ENCODE measurements at places on chromosomes 5 and 9.

DNA sequence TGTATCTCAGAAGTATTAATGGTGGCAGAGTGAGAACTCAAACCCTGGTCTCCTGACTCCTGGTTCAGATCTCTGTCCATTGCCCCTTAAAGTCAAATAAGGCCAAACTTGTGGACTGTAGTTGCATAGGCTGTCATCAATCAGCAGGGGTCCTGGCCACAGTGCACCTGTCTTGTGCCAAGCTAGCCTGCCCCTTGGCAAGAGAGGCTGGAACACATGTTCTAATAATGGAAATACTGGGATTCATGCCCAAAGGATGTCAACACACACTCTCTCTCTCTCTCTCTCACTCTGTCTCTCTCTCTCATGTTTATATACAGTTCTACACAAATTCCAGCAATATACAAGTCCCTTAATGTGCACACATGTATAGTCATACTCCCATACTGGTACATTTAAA is 44.3 kb downstream of the GLRA1 start:
- no peak for DNase-seq

DNA sequence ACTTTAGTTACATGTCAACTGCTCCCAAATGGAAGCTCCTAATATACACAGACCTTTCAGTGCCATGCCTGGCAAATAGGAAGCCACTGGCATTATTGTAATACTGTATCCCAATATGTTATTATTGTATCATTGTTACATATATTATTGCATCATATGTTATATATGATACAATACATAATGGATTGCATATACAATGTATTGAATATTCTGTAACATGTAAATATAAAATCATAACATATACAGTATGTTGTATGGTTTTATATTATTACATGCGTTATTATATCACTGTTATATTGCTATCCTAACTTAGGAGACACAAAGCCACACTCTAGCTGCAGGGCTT is 38.5 kb downstream of the RAPGEF1 start:
- DNase-seq: no peak

- no peak for DNase-seq
Measured at GRCh38 chr9:136012651-136013050, 51.5 kb upstream of the UBAC1 start.

- no peak for DNase-seq
Measured at GRCh38 chr9:78712903-78713613, 416.1 kb downstream of the PSAT1 start.

DNA sequence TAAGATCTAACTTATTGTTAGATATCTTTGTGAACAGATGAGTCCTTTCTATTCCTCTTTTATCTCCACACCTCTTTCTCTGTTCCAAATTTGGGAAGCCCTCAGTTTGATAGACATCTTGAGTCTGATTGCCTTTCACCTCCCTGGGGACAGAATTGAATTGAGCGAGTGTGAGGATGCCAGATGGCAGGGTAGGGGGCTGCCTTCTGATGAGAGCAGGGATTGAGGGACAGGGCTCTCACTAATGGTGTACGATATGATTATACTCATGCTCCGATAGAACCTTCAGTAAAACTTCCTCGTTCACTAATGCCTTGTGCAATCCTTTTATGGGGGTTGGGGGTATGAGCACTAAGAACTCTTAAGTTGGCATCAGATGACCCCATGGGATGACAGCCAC is 172.1 kb upstream of the DAP start:
- no peak for DNase-seq

GRCh38 chr9:89678396-89679015 is 73.7 kb downstream of the GADD45G start:
- DNase-seq: no peak

DNA sequence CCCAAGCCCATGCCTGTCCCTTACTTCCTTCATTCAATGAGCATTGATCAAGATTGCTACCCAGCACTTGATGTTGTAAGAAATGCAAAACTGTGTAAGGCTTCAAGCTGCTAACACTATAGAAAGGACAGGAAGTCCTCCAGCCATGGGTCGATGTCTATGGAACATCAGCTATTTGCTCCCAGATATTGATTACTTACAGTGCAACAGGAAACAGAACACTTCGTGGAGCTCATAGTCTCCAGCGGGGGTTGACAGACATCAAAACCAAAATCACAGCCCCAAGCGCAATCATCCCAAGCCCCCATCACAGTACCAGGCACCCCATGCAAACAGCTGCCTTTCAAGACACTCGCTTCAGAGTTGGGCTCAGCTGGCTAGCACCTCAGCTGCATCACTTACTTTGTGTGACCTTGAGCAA is 26.8 kb upstream of the DUSP1 start:
- no peak for DNase-seq

DNA sequence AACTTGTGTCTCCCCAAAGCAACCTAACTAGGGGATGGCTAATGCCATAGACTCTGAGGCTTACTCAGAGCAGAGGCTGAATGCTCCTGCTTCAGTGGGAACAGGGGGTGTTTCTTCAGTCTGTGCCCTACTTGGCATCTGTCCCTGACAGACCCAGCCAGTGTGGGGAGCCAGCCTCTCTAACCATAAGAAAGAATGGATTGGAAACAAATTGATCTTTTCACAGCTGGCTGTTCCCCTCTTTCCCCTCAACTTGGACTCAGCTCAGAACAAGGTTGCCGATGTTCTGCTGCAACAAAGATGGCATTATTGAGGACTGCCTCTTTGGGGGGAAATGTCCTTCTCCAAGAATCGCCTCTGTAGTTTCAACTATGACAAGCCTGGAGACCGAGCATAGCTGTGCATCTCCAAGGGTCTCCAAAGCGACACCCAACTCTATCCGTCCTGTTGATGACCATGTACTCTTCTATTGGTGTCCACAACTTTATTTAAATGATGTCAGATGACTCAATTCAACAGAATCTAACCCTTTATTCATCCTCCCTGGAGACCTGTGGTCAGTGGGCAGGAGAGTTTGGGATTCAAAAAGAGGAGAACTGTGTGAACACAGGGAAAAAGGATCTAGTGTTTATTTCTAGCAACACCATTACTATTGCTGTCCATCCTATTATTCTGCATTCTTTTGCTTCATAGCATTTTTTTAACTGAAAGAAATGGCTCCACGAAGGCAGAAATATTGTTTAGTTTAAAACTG is 24.7 kb upstream of the TNC start:
- DNase-seq: peak; percentile 36

Data from mesenchymal stem cell (in vitro differentiated cells and primary cell).